ENCODE measurements at places on chromosomes 4 and X.

DNA sequence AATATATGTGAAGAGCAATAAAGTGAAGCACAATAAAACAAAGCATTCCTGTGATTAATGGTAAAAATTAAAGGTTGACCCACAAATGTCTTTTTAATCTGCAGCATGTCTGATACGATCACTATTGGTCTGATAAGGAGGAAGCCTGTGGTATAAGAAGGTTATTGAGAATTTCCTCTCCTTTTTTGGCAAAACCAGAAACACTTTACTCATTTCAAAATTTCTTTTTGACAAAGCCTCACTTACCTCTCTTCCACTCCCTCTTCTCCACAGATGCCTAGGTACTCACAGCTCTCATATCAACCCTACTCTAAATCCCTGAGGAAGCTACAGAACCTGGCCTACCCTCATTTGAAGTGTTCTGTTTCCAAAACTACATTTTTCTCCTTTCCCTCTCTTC, 56.1 kb downstream of the TSPAN5 start:
- no peak for DNase-seq

GRCh38 chrX:129652565-129653169, 2.1 kb downstream of the APLN start:
- DNase-seq, result no peak

DNA sequence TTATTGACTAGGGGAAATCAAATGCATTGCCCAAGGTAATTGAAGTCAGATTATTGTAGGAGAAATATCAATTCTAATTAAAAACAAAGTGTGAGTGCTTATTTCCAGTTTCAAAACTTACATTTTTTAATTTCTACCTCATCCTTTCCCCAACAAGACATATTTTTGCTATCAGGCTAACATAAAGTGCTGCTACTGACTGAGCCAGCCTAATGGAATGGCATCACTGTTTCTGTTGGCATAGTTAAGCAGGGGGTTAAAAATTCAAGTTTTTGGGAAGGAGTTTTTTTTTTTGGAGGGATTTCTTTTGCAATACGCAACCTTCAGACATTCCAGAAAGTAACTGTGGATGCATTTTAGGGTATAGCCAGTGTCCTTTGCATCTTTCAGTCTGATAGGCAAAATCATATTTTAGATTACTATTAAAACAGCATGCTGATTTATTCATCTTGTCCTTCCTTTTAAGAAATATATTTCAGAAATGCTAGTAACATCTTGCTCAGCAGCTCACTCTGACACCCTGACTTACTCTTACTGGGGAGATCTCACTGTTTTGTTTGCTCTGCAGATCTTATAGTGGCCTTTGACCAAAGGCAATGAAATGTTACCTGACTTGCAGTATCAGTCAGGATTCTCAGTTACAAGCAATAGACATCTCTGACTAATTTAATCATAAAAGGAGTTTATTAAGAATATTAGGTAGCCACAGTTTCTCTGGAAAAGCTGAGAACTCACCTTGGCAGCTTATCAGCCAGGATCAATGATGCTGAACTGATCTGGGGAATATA, 24.4 kb downstream of the GAB1 start:
- peak; percentile 72 for DNase-seq

DNA sequence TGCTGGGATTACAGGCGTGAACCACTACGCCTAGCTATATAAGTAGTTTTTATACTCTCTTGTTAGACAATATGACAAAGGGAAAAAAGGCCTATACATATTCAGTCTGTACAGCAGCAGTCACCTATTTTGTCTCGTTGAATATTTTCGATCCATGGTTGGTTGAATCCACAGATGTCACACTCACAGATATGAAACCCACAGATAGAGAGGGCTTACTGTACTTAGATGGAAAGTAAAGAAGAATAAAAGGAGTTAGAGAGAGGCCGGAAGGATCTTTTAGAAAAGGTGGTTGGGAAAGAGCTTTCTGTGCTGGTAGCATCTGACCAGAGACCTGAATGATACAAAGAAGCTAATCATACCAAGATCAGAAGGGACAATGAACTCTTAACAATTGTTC, 38.3 kb upstream of the SPINK2 start:
- DNase-seq, result no peak

- DNase-seq, result peak; percentile 39
Measured at GRCh38 chrX:116204932-116205331, 34.4 kb downstream of the AGTR2 start.
